Fibroblast of the aortic adventitia (primary cell): ENCODE measurements at places on chromosomes 12 and 14.

DNA sequence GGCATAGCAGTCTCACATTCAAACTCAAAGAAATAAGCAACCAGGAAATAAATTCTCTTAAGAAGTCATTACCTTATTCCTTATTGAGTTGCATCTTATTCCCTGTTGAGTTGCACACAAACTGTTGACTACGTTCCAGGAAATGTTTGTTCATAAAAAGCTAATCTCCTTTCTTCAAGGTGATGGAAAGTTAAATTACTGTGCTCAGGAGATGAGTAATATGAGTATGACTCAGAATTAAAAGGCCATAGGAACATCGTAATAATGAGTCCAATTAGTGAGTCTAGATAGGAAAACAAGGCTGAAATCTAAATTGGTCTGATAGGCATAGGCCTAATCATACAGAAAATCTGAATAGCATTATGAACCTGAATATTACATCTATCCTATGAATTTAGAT lies 203.1 kb downstream of the SLC2A13 start:
- no peak for DNase-seq

- peak; percentile 91 for DNase-seq
Observed at GRCh38 chr12:14995583-14996425, 23.0 kb downstream of the PDE6H start.

GRCh38 chr14:85865701-85866100 lies 335.8 kb downstream of the FLRT2 start:
- DNase-seq: no peak

- no peak for DNase-seq
Observed at GRCh38 chr12:38465020-38465419, 148.4 kb downstream of the ALG10B start.

- DNase-seq: no peak
Observed at GRCh38 chr12:12121061-12121460, 50.3 kb downstream of the BCL2L14 start.

- DNase-seq: no peak
Observed at GRCh38 chr14:100641274-100641860, 54.1 kb upstream of the BEGAIN start.

- DNase-seq: no peak
Observed at GRCh38 chr12:124077701-124078100, 104.7 kb downstream of the ZNF664 start.

GRCh38 chr14:59347915-59348314 lies 117.3 kb downstream of the GPR135 start:
- DNase-seq: no peak

DNA sequence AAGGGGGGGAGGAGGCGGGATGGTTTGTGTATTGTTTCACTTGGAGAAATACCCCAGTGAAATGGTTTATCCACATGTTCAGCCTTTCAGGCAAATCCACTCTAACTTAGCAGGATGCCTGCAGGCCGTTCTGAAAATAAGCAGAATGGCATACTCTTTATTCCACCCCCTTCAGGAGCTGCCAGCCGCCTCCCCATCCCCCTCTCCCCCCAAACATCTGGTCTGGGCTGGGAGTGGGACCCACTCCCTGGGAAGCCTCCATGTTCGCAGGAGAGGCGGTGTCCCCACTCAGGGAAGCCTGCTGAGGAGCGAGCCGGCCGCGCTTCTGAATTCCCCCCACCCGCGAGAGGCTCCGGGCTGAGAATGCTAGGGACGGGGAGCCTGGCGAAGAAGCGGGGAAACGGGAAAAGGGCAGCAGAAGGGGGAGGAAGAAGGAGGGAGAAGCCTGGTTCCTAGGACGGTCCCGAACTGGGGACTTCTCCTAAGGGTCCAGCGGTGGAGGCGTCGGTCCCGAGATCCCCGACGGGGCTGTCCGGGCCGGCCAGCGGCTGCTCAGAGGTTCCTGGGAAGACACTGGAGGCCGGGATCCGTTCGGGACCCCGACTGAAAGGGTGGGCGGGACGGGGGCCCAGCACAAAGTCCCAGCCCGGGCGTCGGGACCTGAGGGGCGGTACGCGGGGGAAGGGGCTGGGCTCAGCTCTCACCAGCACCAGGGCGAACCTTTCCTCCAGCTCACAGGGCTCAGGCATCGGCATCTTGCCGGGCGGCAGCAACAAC lies 666 bp downstream of the FMNL3 start:
- peak; percentile 50 for DNase-seq

GRCh38 chr14:74892745-74893144 lies 11.0 kb downstream of the DLST start:
- no peak for DNase-seq

DNA sequence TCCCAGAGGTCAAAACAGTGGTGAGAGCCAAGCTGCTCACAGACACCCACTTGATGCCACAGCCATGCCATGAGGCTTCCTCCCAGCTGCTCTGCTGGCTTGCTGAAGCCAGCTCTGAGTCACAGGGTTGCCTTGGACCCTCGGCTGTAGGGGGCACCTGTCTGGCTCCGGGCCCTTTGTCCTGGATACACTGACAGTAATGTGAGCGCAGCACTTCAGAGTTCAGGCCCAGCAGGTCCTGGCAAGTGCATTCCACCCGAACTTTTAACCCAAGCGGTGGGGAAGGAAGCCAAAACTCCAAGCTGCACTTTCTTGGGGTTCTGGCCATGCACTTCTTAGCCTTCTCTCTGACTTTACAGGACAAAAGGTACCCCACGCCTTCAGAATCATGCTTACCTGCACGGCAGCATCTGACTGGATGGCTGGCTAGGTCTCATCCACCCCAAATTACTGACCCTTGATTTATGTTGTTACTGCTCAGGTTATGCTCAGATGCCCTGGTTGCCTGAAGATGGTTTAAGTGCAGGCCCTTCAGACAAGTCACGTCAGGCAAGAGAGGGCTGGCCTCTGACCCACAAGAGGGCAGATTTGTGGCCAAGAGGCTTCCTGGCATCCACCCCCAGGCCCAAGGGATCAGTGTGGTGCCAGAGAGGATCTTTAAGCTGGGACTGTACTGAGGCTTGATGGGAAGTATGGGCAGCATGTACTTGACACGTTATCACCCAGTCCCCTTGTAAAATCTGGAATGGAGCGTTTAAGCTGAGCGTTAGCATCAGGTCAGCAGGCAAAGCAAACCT lies 24.8 kb downstream of the SLC25A29 start:
- no peak for DNase-seq

- DNase-seq: peak; percentile 19
Observed at GRCh38 chr12:119624966-119625365, 31.4 kb downstream of the TMEM233 start.

DNA sequence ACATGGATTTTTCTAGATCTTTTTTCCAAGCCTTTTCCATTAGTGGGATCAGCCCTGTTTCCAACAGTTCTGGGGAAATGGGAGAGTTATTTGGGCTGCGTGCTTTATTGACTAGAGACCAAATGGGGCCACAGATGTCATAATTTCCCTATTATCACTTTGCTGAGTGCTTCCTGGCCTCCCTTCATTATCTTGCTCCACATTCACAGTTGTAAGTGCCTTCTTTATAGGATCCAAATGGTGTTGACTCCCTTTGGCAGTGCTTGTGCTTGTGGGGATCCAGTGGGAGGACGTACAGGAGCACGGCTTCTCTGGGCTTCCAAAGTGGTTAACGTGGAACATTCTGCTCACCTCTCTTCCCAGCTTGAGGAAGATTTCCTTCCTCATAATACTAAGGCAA lies 141.0 kb upstream of the RMST start:
- DNase-seq: no peak
